ENCODE measurements at places on chromosomes 12 and 14. TPM values are rescaled to one million over a fixed set of nuclear protein-coding genes. Genes with fewer than 3 reads are reported as not detected.

The LIN7A gene
- total RNA-seq, result 9.7 TPM

The PHC1 gene
- total RNA-seq, result 4.1 TPM

DNA sequence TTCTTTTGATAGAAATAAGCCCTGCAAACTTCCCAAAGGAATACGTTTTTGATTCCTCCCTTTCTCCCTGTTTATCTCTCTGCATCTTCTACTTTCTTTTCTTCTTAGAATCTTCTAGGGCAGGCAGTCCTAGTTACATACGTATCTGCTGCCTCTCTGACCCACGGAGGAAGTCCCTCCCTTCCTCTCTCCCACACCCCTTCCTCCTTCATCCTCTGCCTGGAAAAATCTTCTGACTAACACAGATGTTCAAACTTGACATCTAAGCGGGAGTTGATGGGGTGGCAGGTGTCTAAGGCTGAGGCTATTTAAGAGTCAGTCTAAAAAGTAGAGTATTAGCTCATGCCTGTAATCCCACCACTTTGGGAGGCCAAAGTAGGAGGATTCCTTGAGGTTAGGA is 88.6 kb downstream of the MAP1LC3B2 start:
- no peak overlapping the region for H3K4me3 ChIP-seq
- no peak for DNase-seq
- H3K27me3 ChIP-seq, result no peaks in the 10 kb centered on the region
- no peaks in the 10 kb centered on the region for H3K36me3 ChIP-seq

GRCh38 chr12:120539303-120539702 is 5.1 kb downstream of the RNF10 start:
- no peak for DNase-seq
- H3K4me1 ChIP-seq, result peaks cover 59% of the 10 kb centered on the region
- H3K36me3 ChIP-seq, result peaks cover 3% of the 10 kb centered on the region
- H3K27me3 ChIP-seq, result no peaks in the 10 kb centered on the region
- no peak overlapping the region for H3K4me3 ChIP-seq

GRCh38 chr14:81323093-81323492 is 77.0 kb downstream of the STON2 start:
- H3K27ac ChIP-seq, result no peak overlapping the region
- peaks cover 6% of the 10 kb centered on the region for H3K4me1 ChIP-seq
- no peaks in the 10 kb centered on the region for H3K27me3 ChIP-seq
- DNase-seq, result no peak

DNA sequence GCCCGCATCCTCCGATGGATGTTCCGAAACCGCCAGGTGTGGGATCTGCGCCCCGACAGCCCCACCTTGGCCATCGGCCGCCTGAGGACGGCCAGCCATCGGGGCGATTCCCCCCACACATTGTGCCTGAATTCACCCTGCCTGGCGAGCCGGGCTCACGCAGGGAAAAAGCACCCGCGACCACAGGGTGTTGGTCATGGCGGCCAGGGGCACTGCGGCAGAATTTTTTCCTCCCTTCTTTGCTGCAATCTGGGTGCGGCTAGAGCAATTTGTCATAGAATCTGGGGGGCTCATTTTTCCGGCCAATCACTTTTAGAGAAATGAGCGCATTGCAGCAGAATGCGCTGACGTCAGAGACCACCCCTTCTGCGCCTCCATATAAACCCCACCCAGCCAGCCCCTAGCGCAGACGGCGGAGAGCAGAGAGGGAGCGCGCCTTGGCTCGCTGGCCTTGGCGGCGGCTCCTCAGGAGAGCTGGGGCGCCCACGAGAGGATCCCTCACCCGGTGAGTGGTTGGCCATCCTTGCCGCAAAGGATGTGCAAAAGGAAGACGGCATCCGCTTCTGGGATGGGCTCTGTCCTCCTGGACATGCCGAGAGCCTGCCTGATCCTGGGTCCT is at the start of gene MEG3:
MEG3 (plus strand) TSS at position 406 of the 619 bp plus-strand sequence.
- no peaks in the 10 kb centered on the region for H3K36me3 ChIP-seq
- no peaks in the 10 kb centered on the region for H3K27me3 ChIP-seq
- peak; percentile 74 for DNase-seq
- H3K4me3 ChIP-seq, result peak within 1 kb of the TSS; percentile 30
- no peaks in the 10 kb centered on the region for H3K4me1 ChIP-seq

GRCh38 chr12:52063082-52063924 is 6.5 kb upstream of the ATG101 start:
- no peak overlapping the region for H3K4me3 ChIP-seq
- no peaks in the 10 kb centered on the region for H3K27me3 ChIP-seq
- no peak for DNase-seq

DNA sequence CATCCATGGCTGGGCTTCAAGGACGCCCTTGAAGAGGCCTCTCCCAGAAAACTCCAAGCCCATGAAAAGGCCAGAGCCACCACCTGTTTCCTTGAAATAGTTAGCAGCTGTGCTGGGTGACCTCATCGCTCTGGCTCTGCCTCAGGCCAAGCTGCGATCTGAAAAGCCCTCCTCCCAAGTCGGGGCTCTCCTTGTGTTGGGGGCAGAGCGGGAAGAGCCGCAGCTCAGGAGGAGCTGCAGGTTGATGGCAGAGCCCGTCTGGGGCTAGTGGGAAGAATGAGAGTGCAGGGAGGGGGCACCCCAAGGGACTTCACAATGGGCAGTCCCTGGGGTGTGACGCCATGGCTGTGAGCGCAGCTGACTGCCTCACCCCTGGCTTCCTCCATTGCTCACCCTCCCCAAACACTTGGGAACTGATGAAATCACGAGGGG is 50.0 kb upstream of the STON2 start:
- H3K27me3 ChIP-seq, result no peaks in the 10 kb centered on the region
- H3K36me3 ChIP-seq, result no peaks in the 10 kb centered on the region
- no peak overlapping the region for H3K4me3 ChIP-seq

GRCh38 chr12:17640615-17641014 is 449.4 kb downstream of the RERGL start:
- H3K27me3 ChIP-seq, result no peaks in the 10 kb centered on the region
- H3K36me3 ChIP-seq, result no peaks in the 10 kb centered on the region
- DNase-seq, result no peak
- no peaks in the 10 kb centered on the region for H3K4me1 ChIP-seq
- no peak overlapping the region for H3K27ac ChIP-seq
- H3K4me3 ChIP-seq, result no peak overlapping the region

DNA sequence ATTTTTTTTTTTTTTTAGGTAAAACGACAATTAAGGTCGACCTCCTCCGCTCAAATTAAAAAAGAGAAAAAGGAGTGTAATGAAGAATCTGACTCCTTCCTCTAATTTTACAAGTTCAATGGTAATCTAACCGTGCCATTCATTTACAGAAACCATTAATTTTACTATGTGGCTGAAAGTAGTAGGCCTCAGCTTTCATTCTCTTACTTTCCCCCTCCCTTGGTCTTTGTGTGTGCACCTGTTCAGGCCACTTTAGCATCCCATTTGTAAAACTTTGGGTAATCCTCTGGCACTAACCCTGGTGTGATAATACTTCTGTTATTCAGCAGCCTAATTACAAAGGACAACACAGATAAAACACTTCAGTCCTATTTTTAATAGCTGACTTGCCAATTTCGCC is 128.1 kb downstream of the ASCL1 start:
- no peak overlapping the region for H3K27ac ChIP-seq
- no peaks in the 10 kb centered on the region for H3K36me3 ChIP-seq
- no peak for DNase-seq
- H3K4me1 ChIP-seq, result no peaks in the 10 kb centered on the region
- H3K27me3 ChIP-seq, result no peaks in the 10 kb centered on the region

GRCh38 chr12:11746024-11746771 is 96.7 kb downstream of the ETV6 start:
- H3K36me3 ChIP-seq, result no peaks in the 10 kb centered on the region
- H3K4me3 ChIP-seq, result no peak overlapping the region
- no peaks in the 10 kb centered on the region for H3K27me3 ChIP-seq
- no peak for DNase-seq

DNA sequence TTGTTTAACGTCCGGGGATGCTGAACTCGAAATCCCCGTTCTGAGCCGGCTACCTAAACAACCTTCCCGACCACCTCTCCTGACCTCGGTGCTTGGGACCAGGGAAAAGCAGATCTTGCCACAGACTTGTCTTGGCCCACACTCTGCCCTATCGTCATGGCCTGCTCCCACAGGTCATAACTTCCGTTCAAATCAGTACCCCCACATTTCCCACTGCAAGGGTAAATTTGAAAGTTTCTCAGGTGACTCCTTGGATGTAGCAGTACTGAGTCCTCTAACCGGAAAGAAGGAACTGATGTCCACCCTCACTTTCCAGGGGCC is 612 bp upstream of the RBM23 start:
- peaks cover 29% of the 10 kb centered on the region for H3K4me1 ChIP-seq
- DNase-seq, result no peak
- peaks cover 7% of the 10 kb centered on the region for H3K36me3 ChIP-seq
- peak overlapping the region; percentile 44 for H3K4me3 ChIP-seq
- no peaks in the 10 kb centered on the region for H3K27me3 ChIP-seq
- H3K27ac ChIP-seq, result peak overlapping the region; percentile 58

DNA sequence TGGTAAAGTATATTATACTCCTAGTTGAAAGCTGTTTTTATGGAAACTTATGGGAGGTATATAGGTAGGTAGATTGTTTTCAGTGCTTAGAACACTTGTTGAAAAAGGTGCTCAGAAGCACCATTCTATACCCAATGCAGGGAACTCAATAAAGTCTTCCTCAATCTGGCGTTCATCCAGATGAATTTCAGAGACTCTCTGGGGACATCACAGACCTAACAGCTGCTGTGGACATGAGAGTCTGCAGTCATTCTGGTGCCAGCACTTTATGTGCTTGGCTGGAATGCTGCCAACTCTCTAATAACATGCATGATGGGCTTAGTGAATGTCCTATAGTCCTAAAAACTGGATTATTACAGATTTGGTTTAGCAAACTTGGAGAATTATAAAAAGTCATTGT is 115.9 kb downstream of the NTN4 start:
- DNase-seq, result no peak
- no peak overlapping the region for H3K27ac ChIP-seq
- H3K4me3 ChIP-seq, result no peak overlapping the region
- no peaks in the 10 kb centered on the region for H3K27me3 ChIP-seq
- H3K4me1 ChIP-seq, result no peaks in the 10 kb centered on the region
- no peaks in the 10 kb centered on the region for H3K36me3 ChIP-seq
